ELF-1 (cell line): ENCODE measurements at places on chromosomes 5 and 9.

- no peak for DNase-seq
These were observed 17.1 kb downstream of the MSANTD3 start for GRCh38 chr9:100443781-100444768.

- DNase-seq, result no peak
These were observed 6.3 kb downstream of the PCDH1 start for GRCh38 chr5:141871870-141872269.

- no peak for DNase-seq
These were observed 144.8 kb downstream of the CYLC2 start for GRCh38 chr9:103139891-103140290.

DNA sequence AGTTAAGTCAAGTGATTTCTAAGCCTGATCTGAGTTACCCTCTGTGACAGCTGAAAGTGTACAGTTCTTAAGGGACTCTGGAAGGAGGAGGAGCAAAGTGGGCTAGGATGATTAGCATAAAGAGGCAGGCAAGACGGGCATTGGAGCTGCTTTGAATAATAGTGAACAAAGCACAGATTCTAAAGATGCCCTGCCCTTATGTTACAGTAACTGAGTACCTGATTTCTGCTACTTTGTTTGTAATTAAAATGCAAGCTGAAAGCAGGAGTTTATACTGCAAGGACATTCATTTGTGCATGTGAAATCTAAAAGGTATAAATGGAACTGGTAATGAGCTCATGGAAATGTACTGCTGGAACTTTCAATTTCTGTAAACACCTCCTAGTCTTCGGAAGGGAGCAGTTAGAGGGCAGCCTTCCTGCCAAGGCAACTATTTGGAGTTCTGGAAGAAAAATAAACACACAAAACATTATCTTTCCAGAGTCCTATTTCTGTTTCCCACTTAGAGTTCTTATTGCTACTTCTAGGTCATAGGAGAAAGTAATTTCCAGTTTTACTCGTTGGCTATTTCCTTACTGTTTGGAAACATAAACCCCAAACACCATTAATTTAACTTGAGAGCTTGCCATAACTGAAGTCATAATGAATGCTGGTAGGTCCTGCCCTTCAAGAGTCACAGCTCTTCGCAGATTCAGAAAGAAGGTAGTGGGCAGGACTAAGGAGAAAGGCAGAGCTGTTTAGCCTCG, at the start of gene RANBP3L:
Gene RANBP3L, minus strand, starts transcription at position 45 of the 746 bp plus-strand sequence. CDS start 486 bp downstream, outside the sequence.
- DNase-seq, result no peak

- no peak for DNase-seq
These were observed 114.1 kb downstream of the PIK3R1 start for GRCh38 chr5:68329554-68330255.

- DNase-seq, result peak; percentile 80
These were observed 409.3 kb upstream of the SLC24A2 start for GRCh38 chr9:20197976-20198685.

GRCh38 chr5:35773967-35774366, 82.7 kb upstream of the IL7R start:
- no peak for DNase-seq

DNA sequence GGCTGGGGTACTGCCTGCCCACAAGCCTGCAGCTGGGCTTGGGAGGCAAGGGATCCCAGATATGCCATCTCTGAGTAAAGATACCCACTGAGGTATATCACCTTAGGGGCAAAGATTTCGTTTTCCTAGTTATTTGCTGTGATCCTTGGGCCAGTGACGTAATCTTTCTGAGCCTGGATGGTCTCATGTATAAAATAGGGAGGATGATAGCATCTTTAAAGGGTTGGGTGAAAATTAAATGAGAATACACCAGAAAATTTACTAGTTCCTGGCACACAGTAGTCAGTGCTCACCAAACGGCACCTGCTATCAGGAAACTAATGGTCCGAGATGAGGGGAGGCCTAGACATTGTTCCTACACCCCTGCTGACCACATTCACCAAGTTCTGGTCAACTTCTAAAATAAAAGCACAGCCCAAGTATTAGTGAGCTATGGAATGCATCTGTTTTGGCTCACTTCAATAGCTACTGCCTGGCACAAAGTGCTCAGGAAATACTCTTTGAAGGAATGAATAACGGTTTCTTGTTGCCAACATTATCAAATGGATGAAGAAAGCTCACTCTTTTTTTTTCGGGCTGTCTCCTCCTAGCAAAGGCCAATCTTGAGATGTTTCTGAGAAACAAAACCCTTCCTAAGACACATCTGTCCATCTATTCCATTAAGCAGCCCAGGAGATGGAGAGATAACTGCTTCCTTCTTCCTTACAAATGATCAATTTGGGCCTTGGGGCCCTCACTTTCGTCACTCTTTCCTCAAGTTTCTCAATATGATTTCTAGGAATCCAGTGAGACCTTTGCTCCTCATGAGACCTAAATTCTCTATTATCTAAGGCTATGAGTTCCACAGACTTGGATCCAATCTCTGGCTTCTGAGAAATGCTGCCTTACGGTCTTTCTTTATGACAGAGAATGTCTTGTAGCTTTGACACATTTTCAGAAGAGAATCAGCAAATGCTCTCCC, 98.2 kb downstream of the DPYSL3 start:
- DNase-seq, result no peak

GRCh38 chr9:101995231-101995630, 256.8 kb upstream of the GRIN3A start:
- DNase-seq, result no peak

GRCh38 chr5:34959323-34959722, 30.0 kb downstream of the DNAJC21 start:
- no peak for DNase-seq

GRCh38 chr9:3863686-3864085, 337.9 kb upstream of the RFX3 start:
- no peak for DNase-seq

GRCh38 chr5:10704949-10705621, 55.9 kb downstream of the DAP start:
- no peak for DNase-seq
